ENCODE measurements at places on chromosomes 2 and 18. TPM values are rescaled to one million over a fixed set of nuclear protein-coding genes. Genes with fewer than 3 reads are reported as not detected.

The CLIP4 gene
- 37.2 TPM for total RNA-seq

The TUBB8B gene
- not detected for total RNA-seq

The OSBPL6 gene
- total RNA-seq = 6.3 TPM

The ACVR1C gene
- total RNA-seq = 0.58 TPM

The IL36A gene
- not detected for total RNA-seq

The SLC66A3 gene
- 26.6 TPM for total RNA-seq

The WDPCP gene
- 7.8 TPM for total RNA-seq

The GALNT5 gene
- total RNA-seq = 11.7 TPM

The CEBPZOS gene
- total RNA-seq = 45.9 TPM

The CCDC121 gene
- 4.7 TPM for total RNA-seq
